GM12891 (cell line): ENCODE measurements at places on chromosomes 7 and 10.

DNA sequence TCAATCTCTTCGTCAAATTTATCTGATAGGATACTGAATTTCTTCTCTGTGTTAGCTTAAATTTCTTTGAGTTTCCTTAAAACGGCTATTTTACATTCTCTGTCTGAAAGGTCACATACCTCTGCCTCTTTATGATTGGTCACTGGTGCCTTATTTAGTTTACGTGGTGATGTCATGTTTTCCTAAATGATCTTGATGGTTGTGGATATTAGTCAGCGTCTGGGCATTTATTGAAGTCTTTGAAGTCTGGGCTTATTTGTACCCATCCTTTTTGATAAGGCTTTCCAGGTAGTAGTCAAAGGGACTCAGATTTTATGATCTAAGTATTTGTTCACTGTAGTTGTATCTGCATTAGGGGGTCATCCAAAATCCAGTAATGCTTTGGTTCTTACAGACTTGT, 1407.5 kb upstream of the LRRTM3 start:
- DNase-seq, result no peak

DNA sequence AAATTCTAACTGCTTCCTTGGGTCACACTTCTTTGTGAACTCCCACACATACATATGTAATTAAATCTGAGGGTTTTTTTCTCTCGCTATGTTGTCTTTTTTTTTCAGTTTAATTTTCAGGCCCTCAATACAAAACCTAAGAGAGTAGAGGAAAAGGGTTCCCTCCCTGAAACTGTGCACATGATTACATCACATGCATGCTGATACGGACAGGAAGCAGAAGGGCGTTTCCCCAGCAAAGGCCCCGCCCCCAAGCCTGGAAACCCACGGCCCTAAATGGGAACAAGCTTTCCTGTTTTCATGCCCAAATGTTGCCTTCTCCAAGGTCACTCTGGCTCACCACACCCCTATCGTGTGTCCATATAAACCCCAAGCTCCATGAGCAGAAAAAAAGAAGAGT, 115.4 kb downstream of the TEX36 start:
- DNase-seq, result no peak

GRCh38 chr10:76020630-76021029, 589.2 kb downstream of the LRMDA start:
- DNase-seq, result no peak

DNA sequence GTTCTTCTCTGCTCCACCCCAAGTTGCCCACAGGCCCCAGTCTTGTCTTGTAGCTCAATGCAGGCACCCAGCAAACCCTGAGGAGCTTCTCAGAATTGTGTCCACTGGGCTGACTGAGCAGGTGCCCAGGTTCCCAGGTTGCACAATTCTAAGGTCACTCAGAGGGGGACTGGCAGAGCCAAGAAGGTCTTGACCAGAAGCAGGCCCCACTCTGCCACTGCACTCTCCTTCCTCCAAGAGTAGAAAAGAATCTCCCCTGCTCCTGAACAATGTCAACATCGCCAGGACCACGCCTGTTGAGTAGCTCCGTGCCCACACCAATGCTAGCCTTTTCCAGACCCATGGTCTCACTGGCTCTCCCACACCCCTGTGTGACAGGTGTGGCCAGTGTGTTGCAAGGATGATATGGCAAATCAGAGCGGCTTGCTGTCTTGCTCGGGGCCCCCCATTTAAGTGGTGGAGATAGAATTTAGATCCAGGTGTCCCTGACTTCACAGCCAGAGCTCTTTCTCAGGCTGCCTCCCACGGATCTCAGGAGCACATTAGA, 577 bp downstream of the LRRC18 start:
- DNase-seq, result no peak

GRCh38 chr10:14332903-14333302, 2.2 kb upstream of the FRMD4A start:
- DNase-seq, result no peak

DNA sequence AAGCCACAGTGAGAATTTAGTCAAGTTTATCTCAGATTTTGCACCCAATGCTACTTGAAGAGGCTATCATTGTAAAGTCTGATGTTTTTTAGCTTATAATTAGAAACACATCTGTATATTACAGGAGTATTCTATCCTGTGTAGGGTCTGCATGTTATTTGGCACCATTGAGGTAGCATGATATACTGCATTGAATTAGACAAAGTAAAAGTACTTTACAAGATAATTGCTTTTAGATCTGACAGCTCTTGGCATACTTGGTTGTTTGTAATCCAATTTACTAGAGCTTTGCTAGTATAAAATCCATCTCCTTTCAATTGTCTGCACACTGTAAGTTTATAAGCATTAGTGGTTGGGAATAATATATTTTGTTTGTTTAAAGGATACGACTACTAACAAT, 714.3 kb downstream of the ANKRD7 start:
- no peak for DNase-seq

GRCh38 chr10:28304032-28304571, 1.2 kb upstream of the MPP7 start:
- no peak for DNase-seq

DNA sequence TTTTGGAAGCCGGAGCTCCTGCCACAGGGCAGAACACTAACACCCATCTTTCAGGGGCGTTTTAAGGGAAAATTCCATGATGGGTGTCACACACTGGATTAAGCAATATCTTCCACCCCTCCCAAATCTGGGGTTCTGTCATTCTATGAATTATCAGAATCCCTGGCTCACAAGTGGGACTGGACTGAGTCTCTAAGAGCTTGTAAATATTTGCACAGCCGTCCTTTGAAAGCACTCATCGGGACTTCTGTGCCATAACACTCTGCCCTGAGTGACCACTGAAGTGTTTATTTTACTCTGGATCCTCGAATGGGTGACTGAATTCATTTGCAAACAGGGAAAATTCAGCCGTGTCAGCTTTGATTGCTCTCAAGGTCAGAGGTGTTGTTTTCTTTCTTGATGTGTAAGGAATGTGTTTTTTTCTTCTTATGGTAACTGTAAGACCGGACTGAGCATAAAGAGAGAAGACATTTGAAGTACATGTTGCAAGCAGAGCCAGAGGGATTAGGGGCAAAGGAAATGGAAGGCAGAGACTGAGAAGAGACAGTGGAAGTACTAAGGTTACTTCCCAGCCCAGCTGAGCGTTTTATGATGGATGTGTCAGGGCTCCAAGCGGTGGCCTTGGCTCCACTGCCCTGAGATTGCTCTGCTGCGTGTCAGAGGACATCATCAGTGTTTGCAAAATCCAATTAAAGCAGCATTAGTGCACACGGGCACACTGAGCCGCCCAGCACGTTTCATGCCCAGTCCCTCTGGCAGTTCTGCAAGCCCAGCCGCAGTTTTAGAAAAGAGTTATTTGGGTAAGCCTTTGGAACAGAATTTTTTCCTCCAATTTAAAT, 17.7 kb upstream of the GTPBP4 start:
- DNase-seq, result no peak

DNA sequence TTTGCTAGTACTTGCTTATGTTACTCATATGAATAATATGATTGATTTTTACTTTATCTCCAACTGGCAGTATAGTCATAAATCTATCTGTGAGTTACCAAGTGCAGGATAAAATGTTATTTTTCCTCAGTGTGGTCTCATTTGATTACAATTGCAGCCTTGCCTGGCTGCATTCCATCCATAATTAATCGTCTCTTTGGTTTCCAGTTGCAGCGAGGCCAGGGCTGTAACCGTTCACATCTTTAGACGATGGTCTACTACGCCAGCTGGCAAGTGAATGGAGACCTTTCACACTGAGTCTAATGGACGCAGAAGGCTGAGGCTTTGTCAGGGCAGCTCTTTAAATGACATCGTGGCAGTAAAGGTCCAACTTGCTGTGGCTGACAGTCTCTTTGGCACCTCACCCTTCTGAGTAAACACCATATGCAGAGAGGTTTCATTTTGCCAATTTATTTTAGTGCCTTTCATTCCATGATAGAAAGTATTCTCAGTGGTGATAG, 84.0 kb downstream of the ARL4A start:
- no peak for DNase-seq

GRCh38 chr10:4373612-4374011, 452.4 kb upstream of the AKR1E2 start:
- no peak for DNase-seq

- DNase-seq, result no peak
These were observed 20.5 kb downstream of the GPER1 start for GRCh38 chr7:1108264-1108920.

GRCh38 chr7:2417981-2418481, 14.6 kb downstream of the CHST12 start:
- DNase-seq, result no peak

GRCh38 chr7:98376711-98377110, 24.2 kb downstream of the BAIAP2L1 start:
- DNase-seq, result no peak

DNA sequence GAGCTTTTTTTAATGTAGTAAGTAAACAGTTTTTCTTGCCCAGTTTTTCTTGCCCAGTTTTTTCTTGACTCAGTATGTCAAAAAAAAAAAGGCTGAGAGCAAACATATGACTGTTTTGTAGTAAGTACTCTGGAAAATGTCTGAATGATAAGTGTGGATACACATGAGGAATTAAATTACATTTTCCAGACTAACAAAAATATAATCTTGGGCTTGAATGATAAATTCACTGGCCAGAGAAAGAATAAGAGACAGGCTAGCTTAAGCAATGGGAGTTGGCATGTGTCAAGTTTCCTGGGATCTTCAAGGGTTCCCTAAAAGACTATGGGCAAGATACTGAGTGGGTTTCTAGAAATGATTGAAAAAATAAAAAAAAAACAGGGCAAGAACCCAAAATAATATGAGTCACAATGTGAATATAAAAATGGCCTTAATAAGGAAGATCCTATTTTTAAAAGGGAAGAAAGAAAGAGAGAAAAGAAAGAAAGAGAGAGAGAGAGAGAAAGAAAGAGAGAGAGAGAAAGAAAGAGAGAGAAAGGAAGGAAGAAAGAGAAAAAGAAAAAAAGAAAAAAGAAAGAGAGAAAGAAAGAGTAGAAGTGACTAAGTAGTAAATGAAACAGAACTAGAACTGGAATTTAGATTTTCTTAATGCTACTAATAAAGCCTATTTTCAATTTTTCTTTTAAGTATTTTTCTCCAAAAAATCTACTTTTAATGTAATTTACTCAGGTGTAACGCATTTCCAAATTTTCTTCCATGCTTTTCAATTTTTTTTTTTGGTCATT, 60.2 kb downstream of the TFPI2 start:
- no peak for DNase-seq

DNA sequence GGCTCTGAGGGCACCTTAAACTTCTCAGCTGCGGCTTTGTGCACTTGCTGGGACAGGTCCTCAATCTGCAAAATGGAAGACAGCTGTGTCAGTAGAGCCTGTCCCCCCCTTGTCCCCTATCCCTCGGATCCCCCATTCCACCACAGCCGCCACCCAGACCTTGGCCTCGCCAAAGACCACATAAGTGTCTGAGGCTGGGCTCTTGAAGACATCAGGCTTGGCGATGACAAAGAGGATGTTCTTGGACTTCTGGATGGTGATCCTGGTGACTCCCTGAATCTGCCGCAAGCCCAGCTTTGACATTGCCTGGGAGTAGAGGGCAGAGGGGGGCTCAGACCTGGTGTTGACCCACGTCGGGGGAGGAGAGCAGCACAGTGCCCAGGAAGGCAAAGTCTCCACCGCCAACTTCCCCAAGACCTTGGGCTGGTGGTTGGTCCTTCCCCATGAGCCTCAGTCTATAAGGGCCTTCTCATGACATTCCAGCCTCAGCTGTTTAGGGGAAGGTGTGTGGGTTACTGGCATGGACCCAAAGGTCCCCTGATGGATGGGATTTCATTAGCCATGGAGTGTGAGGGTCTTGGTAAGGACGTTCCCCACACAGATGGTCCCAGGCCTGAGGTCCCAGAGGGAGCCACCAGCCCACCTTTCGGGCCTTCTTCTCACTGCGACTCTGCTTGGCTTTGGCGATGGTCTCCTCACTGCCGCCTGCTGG, 7.7 kb downstream of the NACAD start:
- no peak for DNase-seq

DNA sequence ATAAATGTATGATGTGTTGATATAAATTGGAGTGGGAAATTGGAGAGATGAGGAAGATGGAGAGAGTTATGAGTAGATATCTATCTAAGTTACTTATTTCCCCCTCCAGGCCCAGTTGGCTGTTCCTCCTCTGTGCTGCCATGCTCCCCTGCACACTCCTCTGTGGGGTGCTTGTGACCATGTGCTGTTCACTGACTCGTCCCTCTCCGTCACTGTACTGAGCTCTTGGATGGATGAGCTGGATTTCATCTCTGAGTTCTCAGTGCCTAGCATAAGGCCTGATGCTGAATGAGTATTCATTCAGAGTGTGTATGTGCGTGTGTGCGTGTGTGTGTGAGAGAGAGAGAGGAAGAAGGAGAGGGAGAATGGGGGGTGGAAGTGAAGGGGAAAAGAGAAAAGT, 14.5 kb downstream of the OR9A2 start:
- DNase-seq, result no peak

- DNase-seq, result no peak
These were observed 138.3 kb downstream of the CCDC71L start for GRCh38 chr7:106522696-106523095.

DNA sequence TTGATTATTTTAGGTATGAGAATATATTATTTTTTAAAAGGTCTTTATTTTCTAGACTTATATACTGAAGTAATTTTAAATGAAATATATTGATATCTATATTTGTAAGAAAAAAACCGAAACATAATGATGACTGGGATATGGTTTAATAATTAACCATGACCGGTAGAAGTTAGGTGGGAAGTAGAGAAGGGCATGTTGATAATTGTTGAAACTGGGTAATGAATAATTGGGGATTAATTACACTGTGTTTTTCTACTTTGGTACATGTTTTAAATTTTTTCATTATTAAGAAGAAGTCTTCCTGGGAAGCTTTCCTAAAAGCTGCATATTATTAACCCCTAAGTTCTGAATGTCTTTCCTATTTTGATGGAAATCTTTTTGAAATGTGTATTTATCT, 16.3 kb downstream of the TSPAN12 start:
- no peak for DNase-seq

- no peak for DNase-seq
These were observed 1.1 kb upstream of the PRLHR start for GRCh38 chr10:118596426-118597124.

DNA sequence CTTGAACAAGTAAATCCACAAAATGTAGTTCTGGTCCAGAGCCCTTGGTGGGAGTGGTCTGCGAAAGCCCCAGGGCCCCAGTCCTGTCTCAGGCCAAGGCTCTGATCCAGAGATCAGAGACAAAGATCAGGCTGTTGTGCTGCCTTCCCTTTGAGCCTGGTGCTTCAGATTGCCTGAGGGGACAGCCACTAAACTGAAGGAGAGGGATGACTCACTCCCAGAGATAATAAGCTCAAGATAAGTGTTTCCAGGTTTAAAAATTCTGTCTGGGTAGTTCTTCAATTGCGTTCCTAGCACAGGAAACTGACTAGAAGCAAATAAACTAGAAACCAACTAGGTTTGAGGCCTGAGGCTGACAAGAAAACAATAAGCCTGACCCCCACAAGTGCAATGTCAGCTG, 190.2 kb downstream of the RAMP3 start:
- no peak for DNase-seq

- DNase-seq, result no peak
These were observed 18.7 kb downstream of the KIFBP start for GRCh38 chr10:69007260-69007659.

GRCh38 chr7:143255564-143255963, 7.7 kb upstream of the GSTK1 start:
- DNase-seq, result no peak
